ENCODE measurements at places on chromosomes 6 and 20.

- DNase-seq = no peak
Observed at GRCh38 chr6:156943166-156943565, 166.0 kb downstream of the ARID1B start.

GRCh38 chr6:78578430-78578829, 288.9 kb upstream of the IRAK1BP1 start:
- no peak for DNase-seq

GRCh38 chr20:37670351-37670791, 23.5 kb upstream of the CTNNBL1 start:
- DNase-seq = no peak

GRCh38 chr20:44038681-44039123, 124.0 kb downstream of the TOX2 start:
- no peak for DNase-seq

GRCh38 chr20:5402903-5403531, 86.3 kb upstream of the PROKR2 start:
- DNase-seq = no peak

DNA sequence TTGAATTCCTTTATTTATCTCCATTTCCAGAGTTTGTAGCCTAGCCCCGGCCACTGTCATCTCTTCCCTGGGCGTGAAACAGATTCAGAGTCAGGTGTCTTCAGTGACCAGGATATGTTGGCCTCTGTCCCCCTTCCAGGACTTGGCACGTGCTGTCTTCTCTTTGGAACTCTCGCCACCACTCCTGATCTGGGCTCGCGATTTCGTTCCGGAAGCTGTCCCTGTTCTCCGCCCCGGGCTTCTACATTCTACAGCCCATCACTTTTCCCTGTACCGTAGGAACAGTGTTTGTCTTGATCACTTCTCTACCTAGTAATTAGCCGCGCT, 739 bp downstream of the GSS start:
- DNase-seq = no peak

DNA sequence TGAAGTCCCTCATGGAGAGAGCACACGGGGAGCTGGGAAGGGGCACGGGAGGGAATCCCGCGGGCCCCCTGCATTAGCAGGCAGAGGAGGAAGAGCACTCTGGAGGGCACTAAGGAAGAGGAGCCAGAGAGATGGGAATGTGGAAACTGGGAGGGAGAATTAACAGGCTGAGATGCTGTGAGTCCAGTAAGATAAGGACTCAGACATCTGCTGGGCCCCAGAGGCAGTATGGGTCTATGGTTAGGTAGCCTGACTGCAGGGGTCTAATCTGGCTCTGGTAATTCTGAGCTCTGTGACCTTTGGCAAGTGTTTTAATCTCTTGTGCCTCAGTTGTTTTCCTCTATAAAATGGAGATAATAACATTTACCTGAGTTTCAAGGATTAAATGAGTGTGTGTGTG, 15.7 kb upstream of the SRSF3 start:
- DNase-seq = no peak

- no peak for DNase-seq
Observed at GRCh38 chr6:36131511-36132245, 1.4 kb downstream of the MAPK13 start.

GRCh38 chr6:109460161-109460829, 4.7 kb upstream of the MICAL1 start:
- no peak for DNase-seq

GRCh38 chr6:15305496-15305895, 59.6 kb downstream of the JARID2 start:
- no peak for DNase-seq

GRCh38 chr20:19528286-19529030, 229.6 kb upstream of the RIN2 start:
- no peak for DNase-seq

DNA sequence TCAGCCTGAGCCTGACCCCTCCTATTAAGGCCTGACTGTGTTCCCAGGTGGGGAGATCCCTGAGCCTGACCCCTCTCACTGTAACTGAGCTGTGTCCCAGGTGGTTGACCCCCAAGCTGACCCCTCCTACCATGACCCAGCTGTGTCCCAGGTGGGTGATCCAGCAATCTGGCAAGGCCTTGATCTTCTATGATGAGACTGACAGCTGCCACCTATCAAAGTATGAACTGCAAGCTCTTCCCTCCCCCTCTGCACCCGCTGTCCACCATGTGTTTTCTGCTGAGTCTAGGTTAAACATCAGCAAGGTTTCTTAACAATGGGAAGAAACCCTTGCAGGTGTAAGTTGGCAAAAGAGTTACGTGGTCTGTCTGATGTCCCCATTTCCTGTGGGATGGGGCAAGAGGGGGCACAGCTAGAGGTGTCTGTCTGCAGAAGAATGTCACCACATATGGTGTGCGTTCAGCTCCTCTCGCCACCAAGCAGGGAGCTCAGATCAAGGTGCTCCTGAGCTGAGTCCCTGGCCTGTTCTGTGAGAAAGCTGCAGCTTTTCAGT, 5.9 kb downstream of the PXDC1 start:
- DNase-seq = no peak

DNA sequence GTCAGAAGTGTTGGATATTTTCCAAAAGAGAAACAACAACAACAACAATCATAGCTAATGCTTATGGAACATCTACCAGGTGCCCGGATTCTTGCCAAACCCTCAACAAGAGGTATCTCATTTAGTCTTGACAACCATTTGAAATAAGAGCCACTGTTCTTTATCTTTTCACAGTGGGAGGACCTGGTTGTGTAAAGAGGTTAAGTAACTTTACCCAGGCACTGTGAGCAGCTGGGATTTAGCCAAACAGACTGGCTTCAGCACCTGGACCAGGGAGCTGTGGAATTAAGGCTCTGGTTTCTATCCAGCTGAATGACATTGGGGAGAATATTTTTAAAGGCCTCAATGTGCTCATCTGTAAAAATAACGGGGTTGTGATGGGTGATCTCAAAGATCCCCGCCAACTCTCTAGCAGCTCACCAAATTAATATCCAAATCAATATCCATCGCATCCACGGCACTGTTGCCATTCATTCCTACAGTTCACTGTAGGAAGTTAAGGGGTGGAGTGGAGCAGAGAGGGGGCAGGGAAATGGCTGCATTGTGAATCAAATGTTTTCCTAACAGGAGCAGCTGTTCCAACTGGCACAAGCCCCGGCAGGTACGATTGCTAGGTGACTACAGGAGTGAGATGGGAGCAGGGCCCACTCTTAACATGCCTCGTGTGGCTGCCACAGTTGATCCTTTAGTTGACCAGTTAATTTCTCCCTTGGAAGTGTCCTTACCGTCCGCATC, 61.8 kb downstream of the GCNT2 start:
- DNase-seq = no peak

DNA sequence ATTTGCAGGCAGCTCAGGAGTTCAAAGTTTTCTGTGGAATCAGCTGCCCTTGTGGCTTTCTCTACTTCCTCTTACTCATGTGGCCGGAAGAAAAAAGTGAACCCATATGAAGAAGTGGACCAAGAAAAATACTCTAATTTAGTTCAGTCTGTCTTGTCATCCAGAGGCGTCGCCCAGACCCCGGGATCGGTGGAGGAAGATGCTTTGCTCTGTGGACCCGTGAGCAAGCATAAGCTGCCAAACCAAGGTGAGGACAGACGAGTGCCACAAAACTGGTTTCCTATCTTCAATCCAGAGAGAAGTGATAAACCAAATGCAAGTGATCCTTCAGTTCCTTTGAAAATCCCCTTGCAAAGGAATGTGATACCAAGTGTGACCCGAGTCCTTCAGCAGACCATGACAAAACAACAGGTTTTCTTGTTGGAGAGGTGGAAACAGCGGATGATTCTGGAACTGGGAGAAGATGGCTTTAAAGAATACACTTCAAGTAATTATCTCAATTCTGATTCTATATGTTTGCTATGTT, 1.1 kb downstream of the MGME1 start:
- no peak for DNase-seq

DNA sequence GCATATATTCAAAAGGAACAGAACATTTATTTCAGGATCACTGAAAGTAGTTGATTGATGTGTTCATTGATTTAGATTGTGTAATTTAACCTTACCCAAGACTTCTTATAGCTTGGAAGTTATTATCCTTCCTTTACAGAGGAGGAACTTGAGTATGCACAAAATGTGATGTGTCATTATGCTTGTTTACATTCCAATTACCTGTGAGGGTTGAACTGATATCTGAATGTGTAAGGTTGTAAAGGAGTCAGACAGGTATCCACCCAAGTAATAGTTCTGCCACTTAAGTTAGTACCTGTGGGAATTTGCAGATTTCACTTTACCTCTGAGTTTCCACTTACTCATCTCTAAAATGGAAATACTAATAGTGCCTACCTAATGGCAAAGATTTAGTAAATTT, 668.2 kb downstream of the DOK5 start:
- DNase-seq = no peak

DNA sequence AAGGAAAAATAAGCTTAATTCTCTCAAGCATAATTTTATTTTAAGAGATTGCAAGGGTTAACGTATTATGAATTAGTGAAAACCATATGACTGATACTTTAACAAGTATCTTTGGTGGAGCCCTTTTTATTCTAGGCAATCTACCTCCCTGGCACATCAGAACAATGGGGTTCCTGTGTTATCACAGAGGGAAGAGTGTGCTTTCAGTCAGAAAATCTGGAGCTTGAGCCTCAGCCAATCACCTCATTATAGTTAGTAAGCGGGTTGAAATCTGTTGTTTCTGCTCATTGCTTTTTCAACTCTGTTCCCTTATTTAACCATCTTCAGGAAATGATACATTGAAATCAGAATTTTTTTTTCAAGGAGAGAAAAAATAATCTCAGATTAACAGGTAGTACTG, 391 bp downstream of the ADGRF1 start:
- DNase-seq = no peak

DNA sequence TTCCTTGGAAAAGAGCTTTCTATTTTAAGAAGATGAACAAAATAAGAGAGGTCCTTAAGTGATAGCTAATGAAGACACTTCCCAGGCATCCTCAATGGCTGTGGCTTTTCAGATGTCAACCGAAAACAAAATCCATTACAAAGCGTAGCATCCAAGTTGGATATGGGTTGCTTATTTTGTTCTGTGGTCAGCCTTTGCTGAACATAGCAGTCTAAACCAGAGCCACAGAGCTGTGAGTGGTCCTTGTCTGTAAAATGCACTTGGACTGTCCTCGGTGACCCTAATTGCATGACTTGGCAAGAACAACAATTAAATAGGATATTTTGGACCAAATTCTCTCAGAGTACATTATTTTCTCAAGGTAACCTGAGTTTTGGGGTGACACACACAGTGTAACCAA, 10.4 kb upstream of the BFSP1 start:
- DNase-seq = no peak

DNA sequence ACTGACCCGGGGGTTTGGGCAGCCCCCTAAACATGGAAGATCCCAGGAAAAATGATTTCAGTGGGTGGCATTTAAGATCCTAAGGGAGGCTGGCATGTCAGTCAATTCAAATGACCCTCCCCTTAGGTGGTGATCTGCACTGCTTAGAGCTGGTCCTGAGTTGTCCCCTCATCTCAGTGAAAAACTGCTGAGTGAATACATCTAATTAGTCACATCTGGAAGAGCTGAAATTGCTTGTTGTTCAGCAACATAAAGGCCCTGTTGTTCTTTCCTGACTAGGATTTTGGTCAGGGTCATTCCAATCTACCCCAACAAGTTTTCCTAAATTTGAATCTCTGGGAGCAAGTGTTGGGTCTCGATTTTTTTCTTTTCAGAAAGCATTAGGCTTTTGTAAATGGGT, 126.4 kb downstream of the LCA5 start:
- DNase-seq = no peak

DNA sequence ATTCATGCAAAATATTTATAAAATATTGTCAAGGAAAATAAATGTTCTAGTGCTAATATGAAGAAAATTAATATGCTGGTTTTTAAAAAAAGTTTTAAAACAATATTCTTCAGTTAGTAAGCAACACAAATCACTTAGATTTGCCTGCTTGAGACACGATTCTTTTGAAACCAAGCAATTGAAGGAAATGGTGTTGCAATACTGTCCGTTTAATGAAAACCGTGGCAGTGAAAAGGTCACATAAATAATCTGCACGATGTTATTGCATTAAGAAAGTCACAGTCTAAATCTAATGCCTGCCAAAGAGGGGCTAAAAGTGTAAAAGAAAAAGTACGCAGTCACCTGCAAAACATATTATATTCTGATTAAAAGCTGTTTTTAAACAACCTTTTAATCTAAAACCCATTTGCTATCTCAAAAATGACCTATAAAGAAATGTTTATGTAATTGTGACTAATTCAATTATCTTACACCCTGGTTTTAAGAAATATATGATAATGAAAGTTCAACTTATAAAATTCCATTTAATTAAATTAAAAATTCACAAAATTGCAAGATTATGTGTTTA, 143.0 kb downstream of the GMDS start:
- DNase-seq = no peak

DNA sequence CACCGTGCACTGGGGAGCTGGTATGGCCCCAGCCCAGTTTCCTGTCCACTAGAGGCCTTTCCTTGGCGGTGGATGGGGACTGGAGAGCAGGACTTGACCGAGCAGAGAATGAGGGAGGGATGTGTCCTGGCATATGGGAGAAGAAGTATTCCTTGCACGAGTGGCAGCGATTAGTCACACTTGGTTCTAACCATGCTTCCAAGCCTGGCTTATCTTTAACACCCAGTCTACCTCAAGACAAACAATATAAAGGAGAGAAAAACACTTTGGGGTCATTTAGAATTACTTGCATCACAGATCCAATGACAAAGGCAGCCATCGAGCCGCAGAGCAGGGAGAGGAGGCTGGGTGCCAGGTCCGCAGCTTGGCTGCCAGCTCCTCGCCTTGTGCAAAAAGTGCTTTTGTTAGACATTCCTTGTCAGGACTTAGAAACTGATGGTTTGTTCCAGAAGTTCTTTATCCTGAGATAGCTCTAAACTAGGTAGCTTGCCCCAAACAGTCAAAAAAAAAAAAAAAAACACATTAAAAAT, 214.9 kb upstream of the GMDS start:
- no peak for DNase-seq

DNA sequence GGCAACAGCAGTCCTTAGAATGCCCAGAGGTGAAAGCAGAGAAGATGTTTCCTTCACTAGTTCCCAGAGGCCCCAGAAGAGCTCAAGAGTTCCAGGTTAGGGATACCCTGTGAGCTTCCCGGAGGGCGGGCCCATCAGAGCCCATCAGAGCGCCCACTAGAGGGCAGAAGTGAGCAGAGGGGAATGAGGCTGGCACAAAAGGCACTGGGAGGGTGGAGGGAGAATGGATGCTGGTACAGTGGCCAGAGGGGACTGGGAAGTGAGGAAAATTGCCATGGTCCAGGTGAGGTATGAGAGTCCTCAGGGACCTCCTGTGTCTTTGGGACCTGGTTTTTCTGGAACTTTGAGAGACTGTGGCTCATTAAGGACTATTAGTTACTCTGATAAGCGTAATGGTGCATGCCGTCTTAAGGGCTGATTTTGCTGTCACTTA, 57.3 kb downstream of the LINC00237 start:
- DNase-seq = peak; percentile 15
